Activated gamma-delta T cell treated with anti-CD3 and anti-CD28 coated beads, Interleukin-2, amount 50 U/mL, for 16 hours (primary cell): ENCODE measurements at places on chromosomes 2 and 18.

DNA sequence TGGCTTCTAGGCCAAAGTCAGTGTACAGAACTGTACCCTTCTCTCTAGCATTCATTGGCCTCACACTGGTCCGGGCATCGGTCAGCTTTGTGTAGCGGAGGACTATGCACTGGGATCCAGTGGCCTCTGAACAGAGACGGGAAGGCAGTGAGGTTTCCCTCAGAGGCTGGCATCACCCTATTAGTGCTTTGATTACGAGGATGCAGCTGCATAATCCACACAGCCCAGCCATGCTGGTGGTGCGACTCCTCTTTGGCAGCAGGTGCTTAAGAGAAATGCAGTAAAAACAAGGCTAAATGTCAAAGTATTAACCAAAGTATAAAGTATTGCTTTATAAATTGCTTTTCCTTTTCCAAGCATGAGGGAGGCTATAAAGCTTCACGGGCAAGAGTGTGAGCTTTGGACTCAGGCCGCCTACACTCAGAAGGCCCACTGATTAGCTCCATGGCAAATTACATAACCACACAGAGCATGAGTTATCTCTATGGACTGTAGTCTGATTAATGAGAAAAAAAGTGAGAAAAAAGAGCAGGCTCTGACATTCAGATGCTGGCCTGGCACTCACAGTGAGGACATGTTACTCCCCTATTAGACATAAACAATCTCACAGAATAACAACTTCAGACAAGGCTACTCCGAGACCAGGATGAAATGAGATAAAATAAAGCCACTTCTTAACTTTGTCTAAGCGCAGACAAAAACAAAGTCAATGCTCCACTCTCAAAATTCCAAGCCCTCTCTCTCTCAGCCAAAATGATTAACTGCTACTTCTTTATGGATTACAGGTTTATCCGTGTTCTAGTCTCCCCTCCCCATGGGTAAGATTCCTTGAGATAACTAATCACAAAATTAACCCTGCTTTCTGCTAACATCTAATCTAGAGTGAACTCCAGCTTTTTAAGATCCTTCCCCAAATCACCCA is 6.4 kb upstream of the CRYGC start:
- no peak for DNase-seq

- no peak for DNase-seq
These were observed 350.6 kb downstream of the DCDC2C start for GRCh38 chr2:4053769-4054493.

DNA sequence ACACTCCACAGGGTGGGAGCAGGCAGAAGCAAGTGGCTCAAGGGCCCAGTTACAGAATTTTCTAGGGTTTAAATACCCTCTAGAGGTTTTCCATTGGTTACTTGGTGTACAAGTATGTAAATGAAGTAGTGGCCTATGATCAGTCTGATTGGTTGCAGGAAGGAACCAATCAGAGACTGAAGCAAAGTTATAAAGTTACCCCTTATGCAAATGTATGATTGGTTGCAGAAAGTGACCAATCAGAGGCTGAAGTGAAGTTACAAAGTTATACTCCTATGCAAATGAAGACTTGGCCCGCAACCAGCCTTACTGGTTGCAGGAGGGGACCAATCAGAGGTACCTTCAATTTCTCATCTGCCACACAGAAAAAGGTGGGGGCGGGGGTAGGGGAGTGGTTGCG is 154.6 kb downstream of the INO80D start:
- DNase-seq, result no peak

GRCh38 chr2:241183221-241183620 is 5.3 kb upstream of the ANO7 start:
- no peak for DNase-seq

GRCh38 chr2:39685126-39685525 is 19.4 kb downstream of the TMEM178A start:
- no peak for DNase-seq

DNA sequence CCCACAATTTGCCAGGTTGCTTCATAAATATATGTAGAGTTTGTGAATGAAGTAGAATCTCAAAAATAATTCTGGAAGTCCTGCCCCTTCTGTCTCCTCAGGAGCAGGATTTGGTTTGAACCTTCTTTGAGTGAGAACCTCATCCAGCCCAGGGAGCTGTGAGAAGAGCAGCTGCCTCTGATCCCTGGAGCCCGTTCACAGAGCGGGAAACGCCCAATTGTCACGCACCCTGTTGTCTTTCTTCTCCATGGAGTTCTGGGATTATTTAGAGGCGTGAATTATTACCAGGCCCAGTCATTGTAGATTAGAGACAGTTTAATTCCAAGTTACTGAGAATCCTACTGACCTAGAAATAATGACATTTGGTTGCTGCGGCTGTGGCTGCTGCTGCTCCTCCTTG is 66.1 kb downstream of the TPO start:
- DNase-seq, result no peak

DNA sequence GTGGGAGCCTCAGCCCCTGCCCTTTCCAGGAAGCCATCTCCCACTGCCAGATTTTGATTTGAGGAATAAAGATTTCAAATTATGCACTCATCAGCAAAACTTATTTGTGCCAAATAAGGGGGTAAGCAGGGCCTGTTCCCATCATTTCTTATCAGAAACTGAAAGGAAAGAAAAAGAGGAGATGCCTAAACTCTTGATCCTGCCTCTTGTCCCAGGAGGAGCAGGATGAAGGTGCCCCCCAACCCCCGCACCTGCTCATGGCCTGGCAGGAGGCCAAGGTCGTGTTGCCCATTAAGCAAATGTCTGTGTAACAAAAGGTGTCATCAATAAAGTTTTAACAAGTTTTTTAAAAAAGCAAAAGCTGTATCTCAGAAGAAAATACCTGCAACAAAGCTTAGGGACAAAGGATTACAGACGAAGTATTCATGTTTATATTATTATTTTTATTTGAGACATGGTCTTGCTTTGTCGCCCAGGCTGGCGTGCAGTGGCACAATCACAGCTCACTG is 80.0 kb downstream of the INPP5D start:
- no peak for DNase-seq

GRCh38 chr2:64748561-64748960 is 94.8 kb upstream of the SERTAD2 start:
- DNase-seq, result no peak

DNA sequence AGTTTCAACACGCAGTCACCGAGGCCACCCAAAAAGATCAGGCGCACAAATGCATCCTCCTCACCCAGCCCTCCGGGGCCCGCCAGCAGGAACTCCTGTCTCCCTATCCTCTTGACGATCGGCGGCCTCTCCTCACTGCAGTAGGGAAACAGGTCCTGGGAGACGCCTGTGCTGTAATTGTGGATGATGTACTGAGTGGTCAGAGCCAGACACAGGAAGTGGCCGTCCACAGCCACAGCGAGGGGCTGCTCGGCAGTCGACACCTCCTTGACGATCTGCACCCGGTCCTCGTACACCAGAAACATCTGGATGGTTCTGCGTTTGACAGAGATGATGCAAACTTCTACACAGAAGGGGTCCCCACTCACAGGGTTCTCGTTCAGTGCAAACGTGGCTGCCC is 22.0 kb downstream of the TGFBRAP1 start:
- no peak for DNase-seq

- DNase-seq, result no peak
These were observed 14.0 kb downstream of the ANXA4 start for GRCh38 chr2:69755862-69756467.

GRCh38 chr18:54742659-54743604 is 85.3 kb upstream of the RAB27B start:
- no peak for DNase-seq

- no peak for DNase-seq
These were observed 257.9 kb upstream of the ATP5MC3 start for GRCh38 chr2:175439416-175439815.

DNA sequence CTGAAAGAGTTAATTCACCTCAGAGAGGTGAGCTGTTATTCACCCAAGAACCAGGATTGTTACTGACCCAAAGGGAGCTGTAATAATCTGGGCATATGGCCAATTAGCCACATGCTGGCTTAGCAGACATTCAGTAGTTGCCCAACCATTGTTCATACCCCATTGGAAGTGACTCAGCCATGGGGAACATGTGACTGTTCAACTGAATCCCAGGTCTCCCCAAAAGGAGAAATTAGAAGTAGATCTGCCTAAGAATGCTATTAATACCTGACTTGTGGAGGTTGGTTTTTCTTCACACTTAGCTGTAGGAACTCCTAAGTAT is 272.6 kb upstream of the UBE2E3 start:
- no peak for DNase-seq

DNA sequence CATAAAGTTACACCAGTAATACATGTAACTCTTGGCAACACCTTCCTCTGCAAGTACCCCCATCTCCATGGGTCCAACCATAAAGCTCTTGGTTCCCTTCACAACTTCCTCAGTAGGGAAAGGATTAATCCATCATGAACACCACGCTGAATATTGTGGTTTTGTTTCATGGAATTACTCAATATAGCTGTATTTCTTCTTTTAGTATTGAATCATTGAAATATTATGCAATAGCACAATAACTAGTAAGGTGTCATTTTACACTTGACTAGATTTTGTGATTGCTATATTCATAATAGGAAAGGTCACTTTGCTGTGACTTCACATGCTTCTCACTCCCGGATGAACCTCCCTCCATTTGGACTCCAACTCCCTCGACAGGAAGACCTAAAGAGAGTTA is 29.7 kb upstream of the PID1 start:
- DNase-seq, result no peak

GRCh38 chr2:60312618-60313017 is 240.8 kb downstream of the BCL11A start:
- no peak for DNase-seq

DNA sequence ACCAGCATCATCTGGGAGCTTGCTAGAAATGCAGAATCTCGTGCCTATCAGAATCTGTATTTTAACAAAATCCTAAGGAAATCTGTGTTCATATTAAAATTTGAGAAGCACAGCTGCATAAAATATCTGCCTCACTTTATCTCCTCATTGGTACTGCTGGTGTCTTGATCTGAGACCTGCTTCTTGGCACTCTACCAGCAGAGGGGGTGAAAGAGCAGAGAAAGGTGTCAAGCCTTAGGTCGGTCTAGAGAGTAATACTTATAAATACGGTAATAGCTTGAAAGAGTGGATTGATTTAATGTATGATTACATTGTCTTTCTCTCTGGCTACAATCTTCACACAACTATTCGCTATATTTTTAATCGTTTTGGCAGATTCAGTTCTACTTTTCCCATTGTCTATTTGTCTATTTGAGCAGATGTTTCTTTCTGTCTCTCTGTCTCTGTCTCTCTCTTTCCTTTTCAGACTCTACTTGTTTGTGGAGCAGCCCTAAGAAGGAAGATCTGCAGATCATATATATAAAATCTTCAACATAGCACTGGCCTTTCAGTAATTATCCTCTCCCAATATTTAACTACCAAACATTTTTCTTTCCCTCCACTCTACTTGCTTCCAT is 1.7 kb upstream of the GCG start:
- peak; percentile 43 for DNase-seq

GRCh38 chr2:205267323-205267722 is 415.0 kb upstream of the NRP2 start:
- no peak for DNase-seq

DNA sequence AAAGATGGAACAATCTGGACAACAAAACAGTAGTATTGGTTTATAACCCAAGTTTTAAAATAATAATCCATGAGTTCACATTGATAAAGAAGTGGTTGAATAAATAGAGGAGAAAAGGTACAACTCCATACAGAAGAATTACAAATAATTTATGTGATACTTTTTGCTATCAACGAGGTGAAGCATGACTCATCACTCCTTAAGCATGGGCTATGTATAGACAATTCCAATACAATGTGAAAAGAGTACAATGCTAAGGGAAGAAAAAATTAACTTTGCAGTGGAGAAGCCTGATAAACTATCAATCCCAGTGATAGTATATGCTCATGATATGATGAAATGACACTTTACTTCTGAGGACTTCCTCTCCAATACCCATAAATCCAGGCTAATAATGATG is 312.9 kb downstream of the GULP1 start:
- no peak for DNase-seq

DNA sequence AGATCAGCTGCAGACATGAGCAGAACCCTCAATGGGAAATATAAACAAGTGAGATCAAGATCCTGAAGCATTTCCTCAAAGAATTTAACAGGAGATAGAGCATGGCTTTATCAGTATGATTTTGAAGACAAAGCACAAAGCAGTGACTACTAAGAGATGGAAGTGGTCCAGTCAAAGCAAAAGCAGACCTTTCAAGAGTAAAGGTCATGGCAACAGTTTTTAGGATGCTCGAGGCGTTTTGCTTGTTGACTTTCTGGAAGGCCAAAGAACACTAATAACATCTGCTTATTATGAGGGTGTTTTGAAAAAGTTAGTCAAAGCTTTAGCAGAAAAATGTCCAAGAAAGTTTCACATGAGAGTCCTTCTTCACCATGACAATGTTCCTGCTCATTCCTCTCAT is 128.5 kb downstream of the KCNE4 start:
- DNase-seq, result no peak

- no peak for DNase-seq
These were observed 261.8 kb downstream of the ERBB4 start for GRCh38 chr2:212276813-212277212.

DNA sequence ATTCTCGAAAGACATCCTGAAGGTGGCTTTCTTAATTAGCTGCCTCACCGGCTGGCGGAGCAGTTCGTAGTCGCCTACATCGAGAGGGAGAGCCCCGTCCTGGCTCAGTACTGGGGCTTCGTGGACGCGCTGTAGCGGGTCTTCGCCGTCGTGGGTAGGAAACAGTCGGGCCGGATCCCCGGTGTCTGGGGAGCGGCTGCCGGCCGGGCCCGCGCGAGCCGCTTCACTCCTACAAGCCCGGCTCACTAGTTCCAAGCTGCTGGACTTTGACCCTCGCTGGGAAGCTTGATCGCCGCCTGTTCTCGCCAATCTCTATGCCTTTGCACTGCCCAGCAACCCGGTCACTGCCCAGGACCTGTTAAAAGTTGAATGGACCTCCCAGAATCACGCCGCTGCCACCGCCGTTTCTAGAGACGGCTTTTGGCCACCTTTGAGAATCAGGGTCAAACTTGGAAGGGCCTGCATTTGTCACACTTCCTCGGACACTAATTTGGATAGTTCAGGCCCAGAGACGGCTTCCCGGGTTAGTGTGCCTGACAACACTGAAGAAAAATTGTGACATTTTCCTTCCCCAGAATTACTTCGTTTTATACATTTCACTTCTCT is 41.4 kb upstream of the AKAIN1 start:
- peak; percentile 7 for DNase-seq
